NCI-H69 (cell line): ENCODE measurements at places on chromosomes 6 and 20.

DNA sequence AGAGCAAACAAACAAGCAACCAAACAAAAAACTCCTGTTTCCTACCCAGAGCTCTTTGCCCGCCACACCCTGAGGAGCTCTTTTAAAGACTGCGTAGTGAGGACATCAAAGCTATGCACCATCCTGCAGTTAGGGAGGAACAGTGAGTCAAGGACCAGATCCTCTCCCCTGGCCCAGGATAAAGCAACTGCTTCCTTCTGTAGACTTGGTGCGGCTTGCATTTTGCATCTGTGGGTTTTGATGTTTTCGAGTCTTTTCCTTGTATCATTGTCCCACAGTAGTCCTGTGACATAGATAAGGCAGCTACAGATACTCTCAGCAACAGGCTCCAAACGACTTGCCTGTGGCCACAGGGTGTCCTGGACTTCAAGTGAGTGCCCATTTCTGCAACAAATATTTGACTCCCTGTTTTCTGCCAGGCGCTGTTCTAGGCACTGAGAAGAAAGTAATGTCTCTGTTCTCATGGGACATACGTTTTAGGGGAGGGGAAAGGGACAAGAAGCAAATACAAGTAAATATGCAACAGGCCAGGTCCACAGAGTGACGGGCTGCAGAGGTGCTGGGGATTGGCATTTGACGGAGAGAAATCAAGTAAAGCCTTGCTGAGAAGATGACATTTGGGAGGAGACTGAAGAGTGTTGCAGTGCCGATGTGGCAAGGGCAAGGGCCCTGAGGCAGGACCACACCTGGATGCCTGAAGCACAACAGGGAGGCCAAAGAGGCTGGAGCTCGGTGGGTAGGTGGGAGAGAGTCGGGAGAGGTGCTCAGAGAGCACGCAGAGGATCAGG, 35.9 kb upstream of the MAP3K4 start:
- no peak for DNase-seq

- no peak for DNase-seq
Observed at GRCh38 chr6:165552248-165552736, 110.7 kb downstream of the PDE10A start.

GRCh38 chr6:43963203-43963602, 164.0 kb downstream of the MRPL14 start:
- peak; percentile 29 for DNase-seq

- DNase-seq: peak; percentile 59
Observed at GRCh38 chr6:145327586-145327985, 407.7 kb downstream of the EPM2A start.

DNA sequence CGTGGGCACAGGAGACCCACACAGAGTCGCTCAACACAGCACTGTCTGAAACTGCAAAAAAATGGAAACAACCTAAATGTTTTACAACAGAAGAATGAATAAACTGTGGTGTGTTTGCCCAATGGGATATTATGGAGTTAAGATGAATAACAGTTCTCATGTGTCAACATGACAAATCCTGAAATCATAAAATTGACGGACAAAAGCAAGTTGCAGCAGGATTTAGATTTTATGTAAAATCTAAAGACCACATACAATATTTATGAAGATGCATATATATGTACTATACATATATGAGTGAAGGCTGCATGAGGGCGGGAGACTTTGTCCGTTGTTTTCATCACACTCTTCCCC, 79.7 kb downstream of the GRM4 start:
- no peak for DNase-seq

DNA sequence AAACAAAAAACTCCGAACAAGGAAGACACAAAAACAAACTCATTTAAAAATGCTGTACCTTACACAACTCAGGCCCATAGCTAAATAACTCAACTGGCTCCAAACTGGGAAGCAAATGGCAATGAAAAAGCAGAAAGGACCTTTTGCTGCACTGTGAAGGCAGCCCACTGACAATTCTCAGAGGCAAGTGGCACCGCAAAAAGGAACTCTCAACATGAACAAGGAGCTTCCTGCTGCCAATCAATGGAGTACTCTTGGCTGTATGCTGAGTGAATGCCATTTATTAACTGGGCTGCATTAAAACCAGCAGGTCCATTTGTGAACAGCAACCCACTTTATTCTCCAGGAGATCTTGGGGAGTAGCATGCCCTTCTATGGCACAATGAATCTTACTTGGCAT, 209.9 kb downstream of the PTPRK start:
- DNase-seq: peak; percentile 49

GRCh38 chr20:40948465-40949267, 80.0 kb upstream of the TOP1 start:
- no peak for DNase-seq

DNA sequence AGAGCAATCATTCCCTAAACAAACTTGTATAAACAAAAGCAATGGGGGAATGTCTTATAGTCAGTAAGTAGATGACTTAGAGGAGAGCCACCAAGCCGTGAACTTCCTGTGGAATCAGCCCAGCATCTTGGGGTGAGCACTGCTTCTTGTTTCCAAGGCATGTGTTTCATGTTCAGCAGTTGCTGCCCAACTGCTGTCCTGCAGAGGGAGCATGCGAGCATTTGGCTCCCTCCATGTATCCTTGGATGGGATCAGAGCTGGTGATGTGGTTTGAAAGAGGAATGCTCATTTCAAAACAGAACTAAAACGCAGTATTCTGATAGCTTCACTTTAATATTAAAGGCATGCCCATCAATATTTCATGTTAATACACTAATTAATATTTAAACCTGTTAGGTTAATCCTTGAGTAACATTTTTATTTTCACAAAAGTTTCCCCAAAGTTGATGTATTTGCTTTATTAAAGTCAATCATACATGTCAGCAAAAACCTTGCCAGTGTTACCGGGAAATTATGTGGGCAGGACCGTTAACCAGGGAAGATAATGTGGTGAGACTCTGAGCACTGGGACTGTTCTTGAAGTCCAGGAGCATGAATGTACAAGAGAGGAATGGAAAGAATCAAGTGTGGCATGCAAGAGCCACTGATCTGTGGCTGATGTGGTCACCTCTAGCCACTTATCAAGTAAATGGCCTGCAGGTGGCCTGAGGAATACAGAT, 172.1 kb upstream of the GGTLC1 start:
- DNase-seq: peak; percentile 34

GRCh38 chr6:127484212-127484863, 25.1 kb upstream of the KIAA0408 start:
- no peak for DNase-seq

DNA sequence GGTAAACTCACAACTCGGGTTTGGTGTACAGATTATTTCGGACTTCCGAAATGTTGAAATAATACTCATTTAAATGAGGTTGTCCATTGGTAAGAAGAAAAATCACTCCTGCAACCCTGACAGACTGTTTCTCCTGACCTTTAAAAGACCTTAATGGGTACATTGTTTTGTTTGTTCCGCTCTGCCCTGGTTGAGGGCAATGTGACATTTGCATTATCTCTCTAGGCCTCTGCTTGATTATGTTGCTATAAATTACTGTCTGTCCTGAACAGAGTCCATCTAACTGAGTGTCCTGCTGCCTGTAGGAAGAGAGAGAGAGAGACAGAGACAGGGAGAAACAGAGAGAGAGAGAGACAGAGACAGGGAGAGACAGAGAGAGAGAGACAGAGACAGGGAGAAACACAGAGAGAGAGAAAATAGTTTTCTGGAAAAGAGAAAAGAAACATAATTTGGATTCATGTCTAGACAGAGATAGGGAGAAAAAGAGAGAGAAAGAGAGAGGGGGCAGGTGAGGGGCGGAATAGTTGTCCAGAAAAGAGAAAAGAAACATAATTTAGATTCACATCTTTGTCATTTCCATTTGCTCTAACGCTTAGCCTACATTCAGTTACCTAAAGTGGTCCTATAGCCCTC, 83.2 kb downstream of the SHLD1 start:
- DNase-seq: no peak

GRCh38 chr6:108114841-108115597, 40.5 kb upstream of the OSTM1 start:
- DNase-seq: peak; percentile 84
